Renal cortex interstitium (tissue), 15 donors: ENCODE measurements at places on chromosomes 6 and 20.

- no peak for DNase-seq
These were observed 290.4 kb downstream of the EYS start for GRCh38 chr6:65416621-65417020.

GRCh38 chr6:119172824-119173223 lies 94.4 kb upstream of the FAM184A start:
- DNase-seq, result no peak

- no peak for DNase-seq
These were observed 20.4 kb upstream of the FUCA2 start for GRCh38 chr6:143531720-143532499.

- no peak for DNase-seq
These were observed 618.9 kb upstream of the GJE1 start for GRCh38 chr6:141513830-141514229.

- no peak for DNase-seq
These were observed 74.4 kb downstream of the NOL4L start for GRCh38 chr20:32510601-32511357.

DNA sequence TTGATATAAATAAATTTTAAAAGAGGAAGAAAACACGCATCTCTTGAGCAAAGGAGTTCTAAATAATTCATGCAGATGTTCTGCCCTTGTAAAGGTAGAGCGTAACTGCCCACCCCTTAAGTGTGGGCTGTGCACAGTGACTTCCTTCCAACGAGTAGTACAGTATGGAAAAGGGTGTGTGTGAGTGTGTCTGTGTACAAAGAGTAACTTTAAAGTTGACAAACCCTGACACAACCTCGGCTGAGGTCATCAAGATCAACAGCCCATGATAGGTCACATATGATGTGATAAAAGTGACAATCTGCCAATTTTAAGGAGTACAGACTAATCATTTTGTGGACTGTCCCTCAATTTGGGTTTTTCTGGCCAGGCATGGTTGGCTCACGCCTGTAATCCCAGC lies 225.7 kb downstream of the ATXN1 start:
- DNase-seq, result no peak

GRCh38 chr20:4060064-4060795 lies 44.9 kb upstream of the RNF24 start:
- no peak for DNase-seq

DNA sequence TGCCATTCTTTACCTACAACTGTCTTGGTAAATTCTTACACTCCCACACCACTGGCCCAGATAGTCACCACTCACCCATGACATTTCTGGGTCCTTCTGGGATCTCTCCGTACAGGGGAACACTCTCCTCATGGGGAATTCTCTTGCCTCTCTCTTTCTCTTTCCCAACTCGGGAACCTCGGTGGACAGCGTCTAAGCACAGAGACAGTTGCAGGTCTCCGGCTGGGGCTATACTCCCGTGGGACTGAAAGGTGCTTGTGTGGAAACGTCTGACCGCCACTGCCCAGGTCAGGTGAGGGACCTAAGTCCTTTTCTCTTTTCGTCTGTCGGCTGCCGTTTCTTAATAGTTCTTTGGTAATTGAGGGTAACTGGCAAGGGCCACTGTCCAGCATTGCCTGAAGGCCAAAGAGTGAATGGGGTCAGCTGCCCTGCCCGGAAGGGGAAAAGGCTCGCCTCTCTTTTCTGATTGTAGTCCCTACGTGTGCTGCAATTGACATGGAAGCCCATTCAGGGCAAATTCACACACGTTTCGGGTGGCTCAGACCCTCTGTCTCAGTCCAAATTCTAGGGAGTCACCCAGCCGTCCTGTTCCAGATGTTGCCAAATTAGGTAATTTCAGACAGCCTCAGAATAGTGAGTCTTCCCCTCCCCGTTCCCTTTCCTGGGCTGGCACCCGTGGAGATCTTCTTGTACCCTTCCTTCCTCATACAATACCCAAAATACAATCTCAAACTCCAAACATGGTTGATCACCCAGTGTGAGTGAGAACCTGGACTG lies 31.2 kb upstream of the RIPK1 start:
- no peak for DNase-seq

DNA sequence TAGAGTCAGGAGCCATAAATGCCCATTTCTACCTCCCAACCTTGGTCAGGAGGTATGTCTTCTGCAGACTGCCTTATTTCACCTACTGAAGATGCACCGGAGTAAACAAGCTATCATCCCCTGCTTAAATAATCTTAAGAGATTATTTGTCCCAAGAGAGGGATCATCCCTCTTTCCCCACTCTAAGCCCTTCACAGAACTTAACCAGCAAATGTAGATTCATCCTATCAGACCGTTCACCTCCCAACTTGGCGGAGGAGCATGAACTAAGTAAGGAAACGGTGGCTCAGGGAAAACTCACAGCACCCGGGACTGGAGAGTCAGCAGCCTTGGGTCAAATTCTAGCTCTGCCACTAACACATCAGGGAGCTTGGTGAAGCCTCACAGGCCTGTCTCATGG lies 115.3 kb downstream of the TRERF1 start:
- DNase-seq, result no peak

- no peak for DNase-seq
These were observed 47.8 kb downstream of the ELOVL5 start for GRCh38 chr6:53300656-53301551.

GRCh38 chr6:169415179-169415578 lies 161.5 kb upstream of the THBS2 start:
- no peak for DNase-seq

- DNase-seq, result no peak
These were observed 3.8 kb downstream of the INSM1 start for GRCh38 chr20:20371681-20372080.

DNA sequence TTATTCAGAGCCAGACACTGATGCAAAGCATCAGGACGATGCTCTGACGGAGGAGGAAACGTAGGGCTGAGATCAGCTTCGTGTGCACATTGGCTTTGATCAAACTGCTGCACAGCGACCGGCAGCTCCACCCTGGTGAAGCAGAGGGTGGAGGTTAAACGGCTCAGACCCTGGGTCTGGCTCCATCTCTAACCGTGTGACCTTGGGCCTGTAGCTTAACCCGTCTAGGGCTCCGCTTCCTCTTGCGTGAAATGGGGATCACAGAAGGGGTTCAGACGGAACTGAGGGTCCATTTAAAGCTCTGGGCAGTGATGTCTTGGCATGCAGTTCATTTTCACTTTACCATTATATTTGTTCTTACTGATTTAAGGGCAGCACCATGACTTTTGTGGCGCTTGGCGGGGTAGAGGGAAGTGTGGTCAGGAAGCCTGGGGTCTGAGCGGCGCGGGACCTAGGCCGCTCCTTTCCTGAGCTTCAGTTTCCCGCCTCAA lies 644 bp downstream of the RBL1 start:
- no peak for DNase-seq

DNA sequence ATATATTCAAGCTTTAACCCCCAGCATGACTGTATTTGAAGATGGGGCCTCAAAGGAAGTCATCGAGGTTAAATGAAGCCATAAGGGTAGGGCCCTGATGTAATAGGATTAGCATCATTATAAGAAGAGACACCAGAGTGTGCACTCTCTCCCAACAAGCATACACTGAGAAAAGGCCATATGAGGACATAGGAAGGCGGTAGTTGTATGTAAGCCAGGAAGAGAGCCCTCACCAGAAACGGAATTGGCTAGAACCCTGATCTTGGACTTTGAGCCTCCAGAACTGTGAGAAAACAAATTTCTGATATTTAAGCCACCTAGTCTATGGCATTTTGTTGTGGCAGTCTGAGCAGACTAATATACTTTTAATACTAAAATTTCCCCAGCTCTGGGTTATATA lies 150.1 kb upstream of the STXBP5 start:
- DNase-seq, result no peak

DNA sequence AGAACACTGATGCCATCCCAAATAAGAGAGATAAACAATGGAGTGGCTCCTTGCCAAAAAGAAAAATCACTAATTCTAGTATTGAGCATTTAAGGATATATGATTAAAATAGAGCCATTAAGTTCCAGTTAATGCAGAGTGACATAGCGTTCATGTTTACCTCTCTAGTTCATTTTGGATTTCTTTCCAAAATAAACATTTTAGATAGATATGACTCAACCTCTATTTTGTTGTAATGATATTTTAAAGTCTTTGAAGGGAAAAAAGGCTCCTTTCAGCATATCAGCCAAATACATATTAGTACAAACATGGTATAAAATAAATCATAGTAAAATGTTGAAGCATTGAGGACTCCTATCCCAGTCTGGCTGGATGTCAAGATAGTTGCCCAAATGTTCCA lies 33.4 kb downstream of the RWDD2A start:
- DNase-seq, result no peak

- DNase-seq, result no peak
These were observed 142.2 kb downstream of the MYLK4 start for GRCh38 chr6:2608503-2608902.

DNA sequence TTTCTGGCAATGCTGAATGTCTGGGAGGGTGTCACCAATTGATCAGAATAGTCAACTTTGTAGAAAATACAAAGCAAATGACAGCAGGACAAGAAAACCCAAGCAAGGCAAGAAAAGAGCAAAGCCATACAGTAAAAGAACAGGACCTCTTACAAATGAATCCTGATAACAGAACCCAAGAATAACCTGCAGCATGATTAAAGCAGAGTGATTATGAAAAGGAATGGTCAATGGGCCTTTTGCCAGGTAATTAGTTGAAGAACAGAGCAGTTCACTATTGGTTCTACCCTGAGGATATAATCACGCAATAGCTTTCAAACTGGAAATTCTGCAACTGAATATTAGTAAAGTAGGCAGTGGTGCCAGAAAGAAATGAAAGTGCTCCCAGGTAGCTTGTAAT lies 319.8 kb downstream of the FRK start:
- DNase-seq, result no peak

GRCh38 chr20:48528346-48528745 lies 299.5 kb downstream of the PREX1 start:
- no peak for DNase-seq

GRCh38 chr6:79804732-79805131 lies 142.6 kb downstream of the ELOVL4 start:
- no peak for DNase-seq

- no peak for DNase-seq
These were observed 101.3 kb downstream of the MYB start for GRCh38 chr6:135282395-135282794.

DNA sequence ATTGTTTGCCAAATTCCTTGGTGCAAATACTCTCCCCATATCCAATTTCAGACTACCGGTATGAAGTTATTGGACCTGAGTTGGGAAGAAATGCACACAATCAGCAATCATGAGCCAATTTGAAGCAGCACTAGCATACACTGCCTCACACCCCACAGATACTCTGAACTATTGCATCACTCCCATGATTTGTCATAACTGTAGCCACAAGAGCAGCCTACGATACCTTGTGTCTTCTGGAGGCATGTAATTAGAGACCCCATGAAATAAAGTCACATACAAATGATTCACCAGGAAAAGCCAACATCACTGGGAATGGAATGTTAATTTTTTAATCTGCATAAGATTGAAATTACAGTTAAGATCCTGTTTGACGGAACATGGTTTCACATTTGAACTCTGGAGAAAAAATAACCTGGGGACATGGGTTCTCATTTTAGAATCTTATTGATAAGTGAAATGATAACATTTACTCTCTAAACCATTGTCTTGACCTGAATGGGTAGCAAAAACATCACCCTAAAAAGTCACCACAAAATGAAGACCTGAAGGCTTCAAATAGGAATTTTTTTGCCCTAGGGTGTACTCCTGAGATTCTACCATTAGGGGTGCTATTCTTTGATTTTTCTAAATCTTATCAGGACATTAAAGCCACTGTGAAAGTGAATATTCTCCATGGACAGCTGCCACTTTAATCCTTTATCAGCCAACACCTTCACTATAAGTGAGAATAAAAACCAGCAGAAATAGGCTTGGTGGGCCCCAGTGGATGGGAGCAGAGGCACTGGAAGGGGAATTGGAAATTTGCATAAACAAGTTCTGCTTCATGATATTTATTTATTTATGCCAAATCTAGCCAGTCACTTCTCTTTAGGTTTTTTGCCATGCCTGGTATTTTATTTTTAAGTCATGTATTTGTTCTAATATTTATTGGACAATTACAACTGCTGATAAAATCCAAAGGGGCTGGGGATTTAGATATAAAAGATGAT lies 34.5 kb upstream of the HBS1L start:
- no peak for DNase-seq

GRCh38 chr6:12068899-12069557 lies 56.9 kb downstream of the HIVEP1 start:
- no peak for DNase-seq

GRCh38 chr6:154549179-154549578 lies 38.7 kb upstream of the CNKSR3 start:
- DNase-seq, result no peak

- no peak for DNase-seq
These were observed 93.3 kb downstream of the SCML4 start for GRCh38 chr6:107730683-107731314.

DNA sequence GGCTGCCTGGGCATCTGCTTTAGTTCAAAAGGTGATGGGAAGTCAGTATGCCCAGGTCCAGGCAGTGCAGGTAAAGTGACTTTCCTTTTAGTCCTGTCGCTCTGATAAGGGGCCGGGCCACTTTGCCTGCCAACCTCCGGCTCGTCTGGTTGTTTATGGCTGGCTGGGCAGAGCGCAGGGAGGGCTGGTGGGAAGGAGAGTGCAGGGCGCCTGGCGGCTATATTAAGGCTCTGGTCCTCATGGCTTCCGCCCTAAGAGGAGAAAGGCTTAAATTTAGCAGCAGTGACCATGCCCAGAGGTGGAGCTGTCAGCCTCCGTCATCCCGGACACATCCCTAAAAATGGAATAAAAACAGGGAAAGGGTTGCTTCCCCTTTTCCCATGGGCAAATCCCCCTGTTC lies 14.6 kb downstream of the GATA5 start:
- no peak for DNase-seq

DNA sequence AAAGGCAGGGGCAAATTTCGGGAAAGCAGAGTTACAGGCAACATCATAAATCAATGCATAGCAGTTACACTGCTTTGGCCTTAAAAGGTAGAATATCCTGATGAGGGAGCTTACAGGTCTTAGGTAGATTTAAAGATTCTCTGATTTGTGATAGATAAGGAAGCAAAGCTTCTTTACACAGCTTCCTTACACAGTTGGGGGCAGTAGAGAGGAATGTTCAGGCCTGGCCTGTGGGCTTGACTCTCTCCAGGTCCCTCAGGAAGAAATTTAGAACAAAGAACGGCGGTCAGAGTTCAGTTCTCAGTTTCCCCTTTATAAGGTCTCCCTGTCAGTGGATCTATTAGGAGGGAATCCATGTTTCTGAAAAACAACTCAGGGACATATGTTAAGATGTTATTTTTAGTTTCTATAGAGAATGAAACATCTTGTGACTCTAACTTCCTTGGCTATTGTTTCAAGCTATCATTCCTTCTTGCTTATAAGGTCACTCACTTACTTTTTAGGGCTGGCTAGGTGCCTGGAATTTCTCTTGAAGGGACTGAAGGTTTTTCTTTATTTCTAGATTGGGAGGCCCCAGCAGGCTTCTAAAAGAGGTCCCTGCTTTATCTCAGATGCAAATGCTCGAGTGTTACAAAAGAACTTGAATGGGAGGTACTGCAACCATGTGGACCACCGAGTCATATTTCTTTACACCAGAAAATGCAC lies 11.8 kb downstream of the HLA-B start:
- DNase-seq, result no peak
